ENCODE measurements at places on chromosomes 7 and 10. TPM values are rescaled to one million over a fixed set of nuclear protein-coding genes. Genes with fewer than 3 reads are reported as not detected.

TDRD1 gene
- total RNA-seq: 0.20 TPM

KIAA1217 gene
- total RNA-seq: 3.9 TPM

NANOS1 gene
- total RNA-seq: not detected

PDE6C gene
- total RNA-seq: not detected

GPR37 gene
- not detected for total RNA-seq

OR6V1 gene
- not detected for total RNA-seq

PRKCQ gene
- 27.5 TPM for total RNA-seq

RAB19 gene
- 5.0 TPM for total RNA-seq

FGL2 gene
- 0.14 TPM for total RNA-seq

DOCK4 gene
- total RNA-seq: 1.1 TPM

ARHGAP12 gene
- 6.4 TPM for total RNA-seq

FAM25G gene
- total RNA-seq: not detected

MNX1 gene
- 0.12 TPM for total RNA-seq

TSPAN15 gene
- total RNA-seq: 1.3 TPM

ZNF680 gene
- total RNA-seq: 22.2 TPM

TRIM50 gene
- total RNA-seq: 0.20 TPM

SH2D4B gene
- not detected for total RNA-seq

CFAP69 gene
- total RNA-seq: 0.39 TPM

GNAT3 gene
- not detected for total RNA-seq

NKX1-2 gene
- total RNA-seq: not detected

LIPK gene
- not detected for total RNA-seq

ZNF117 gene
- 2.0 TPM for total RNA-seq

ADGRA1 gene
- total RNA-seq: not detected

ARHGAP22 gene
- total RNA-seq: not detected

CACNB2 gene
- total RNA-seq: not detected

Data from activated naive CD4-positive, alpha-beta T cell treated with anti-CD3 and anti-CD28 coated beads, Interleukin-2, amount 50 U/mL, for 72 hours (primary cell).